ENCODE measurements at places on chromosomes 5 and 9. TPM values are rescaled to one million over a fixed set of nuclear protein-coding genes. Genes with fewer than 3 reads are reported as not detected.
A peak's percentile ranks its signal among the peaks of the same experiment; 100 is the strongest.

DNA sequence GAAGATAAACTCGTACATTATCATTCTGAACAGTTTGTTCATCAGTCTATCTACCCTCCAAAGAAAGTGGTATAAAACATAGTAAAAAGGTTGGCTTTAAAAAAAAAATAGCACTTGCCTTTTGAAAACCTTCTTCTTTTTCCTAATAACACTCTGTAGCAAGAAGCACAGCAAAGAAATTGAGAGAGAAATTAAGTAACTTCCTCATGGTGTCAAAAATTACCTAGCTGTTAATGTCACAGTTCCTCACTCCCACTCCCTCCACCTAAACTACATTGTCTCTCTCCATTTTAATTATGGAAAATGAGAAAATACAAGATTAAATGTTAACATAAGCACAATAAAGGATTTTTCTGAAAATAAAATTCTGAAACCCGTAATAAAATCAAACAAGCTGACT is 72.2 kb downstream of the CERT1 start:
- peaks cover 5% of the 10 kb centered on the region for H3K36me3 ChIP-seq
- DNase-seq, result no peak
- H3K4me1 ChIP-seq, result no peaks in the 10 kb centered on the region
- no peaks in the 10 kb centered on the region for H3K27me3 ChIP-seq

PCDHA9 gene
- not detected for polyA plus RNA-seq

- DNase-seq, result no peak
- H3K27ac ChIP-seq, result no peak overlapping the region
- H3K27me3 ChIP-seq, result no peaks in the 10 kb centered on the region
Observed at GRCh38 chr9:71355884-71356283, 234.5 kb upstream of the TRPM3 start.

- H3K4me3 ChIP-seq, result no peak overlapping the region
- H3K36me3 ChIP-seq, result no peaks in the 10 kb centered on the region
- no peak for DNase-seq
- no peaks in the 10 kb centered on the region for H3K27me3 ChIP-seq
- H3K27ac ChIP-seq, result no peak overlapping the region
Observed at GRCh38 chr5:74361406-74362358, 278.8 kb downstream of the ENC1 start.

DNA sequence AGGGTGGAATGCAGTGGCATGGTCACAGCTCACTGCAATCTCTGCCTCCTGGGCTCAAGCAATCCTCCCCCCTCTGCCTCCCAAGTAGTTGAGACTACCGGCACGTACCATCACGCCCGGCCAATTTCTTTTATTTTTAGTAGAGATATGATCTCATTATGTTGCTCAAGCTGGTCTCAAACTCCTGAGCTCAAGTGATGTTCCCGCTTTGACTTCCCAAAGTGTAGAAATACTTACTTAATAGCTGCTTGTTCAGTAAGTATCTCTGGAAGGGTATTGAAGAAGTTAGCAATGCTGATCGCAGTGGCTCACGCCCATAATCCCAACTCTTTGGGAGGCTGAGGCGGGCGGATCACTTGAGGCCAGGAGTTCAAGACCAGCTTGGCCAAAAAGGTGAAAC is 35.7 kb upstream of the PLIN2 start:
- DNase-seq, result peak; percentile 95
- H3K36me3 ChIP-seq, result no peaks in the 10 kb centered on the region
- no peak overlapping the region for H3K4me3 ChIP-seq
- peaks cover 55% of the 10 kb centered on the region for H3K4me1 ChIP-seq
- H3K27ac ChIP-seq, result peak overlapping the region; percentile 98
- H3K27me3 ChIP-seq, result no peaks in the 10 kb centered on the region

DNA sequence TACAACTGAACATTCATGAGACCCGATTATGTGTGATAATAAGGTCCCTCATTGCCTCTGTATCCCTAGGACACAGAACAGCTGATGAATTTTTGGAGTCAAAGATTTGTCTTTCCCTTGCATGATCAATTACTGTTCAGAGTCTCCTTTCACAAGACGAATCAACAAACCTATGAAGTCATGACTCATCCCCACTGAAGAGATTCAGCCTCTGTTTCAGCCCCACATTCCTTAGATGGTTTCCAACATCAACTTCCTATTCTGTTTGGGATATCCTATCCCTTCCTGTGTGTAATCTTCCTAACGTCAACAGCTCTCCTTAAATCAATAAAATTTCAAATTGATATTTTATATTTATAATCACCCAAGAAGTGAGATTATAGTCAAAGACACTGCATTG is 199.0 kb downstream of the DNAH5 start:
- no peak overlapping the region for H3K4me3 ChIP-seq
- no peak overlapping the region for H3K27ac ChIP-seq
- no peaks in the 10 kb centered on the region for H3K4me1 ChIP-seq
- DNase-seq, result no peak
- H3K36me3 ChIP-seq, result no peaks in the 10 kb centered on the region
